PC-3 (cell line): ENCODE measurements at places on chromosomes 13 and 19. TPM values are rescaled to one million over a fixed set of nuclear protein-coding genes. Genes with fewer than 3 reads are reported as not detected.

DNA sequence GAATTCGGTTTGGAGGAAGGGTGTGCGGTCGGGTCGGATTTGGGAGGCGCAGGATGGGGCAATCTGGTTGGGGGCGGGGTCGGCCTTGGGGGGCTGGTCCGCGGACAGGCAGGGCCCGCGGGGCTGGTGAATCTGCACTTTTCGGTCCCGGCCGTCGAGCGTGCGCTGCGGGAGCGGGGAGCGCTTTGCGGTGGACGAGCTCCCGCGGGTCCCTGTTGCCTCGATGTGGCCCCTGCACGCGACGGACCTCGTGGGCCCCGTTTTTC is 11.9 kb downstream of the PEAK3 start:
- DNase-seq: no peak

KANK3 gene
- 0.81 and 0.87 TPM in 2 replicates for total RNA-seq

DNA sequence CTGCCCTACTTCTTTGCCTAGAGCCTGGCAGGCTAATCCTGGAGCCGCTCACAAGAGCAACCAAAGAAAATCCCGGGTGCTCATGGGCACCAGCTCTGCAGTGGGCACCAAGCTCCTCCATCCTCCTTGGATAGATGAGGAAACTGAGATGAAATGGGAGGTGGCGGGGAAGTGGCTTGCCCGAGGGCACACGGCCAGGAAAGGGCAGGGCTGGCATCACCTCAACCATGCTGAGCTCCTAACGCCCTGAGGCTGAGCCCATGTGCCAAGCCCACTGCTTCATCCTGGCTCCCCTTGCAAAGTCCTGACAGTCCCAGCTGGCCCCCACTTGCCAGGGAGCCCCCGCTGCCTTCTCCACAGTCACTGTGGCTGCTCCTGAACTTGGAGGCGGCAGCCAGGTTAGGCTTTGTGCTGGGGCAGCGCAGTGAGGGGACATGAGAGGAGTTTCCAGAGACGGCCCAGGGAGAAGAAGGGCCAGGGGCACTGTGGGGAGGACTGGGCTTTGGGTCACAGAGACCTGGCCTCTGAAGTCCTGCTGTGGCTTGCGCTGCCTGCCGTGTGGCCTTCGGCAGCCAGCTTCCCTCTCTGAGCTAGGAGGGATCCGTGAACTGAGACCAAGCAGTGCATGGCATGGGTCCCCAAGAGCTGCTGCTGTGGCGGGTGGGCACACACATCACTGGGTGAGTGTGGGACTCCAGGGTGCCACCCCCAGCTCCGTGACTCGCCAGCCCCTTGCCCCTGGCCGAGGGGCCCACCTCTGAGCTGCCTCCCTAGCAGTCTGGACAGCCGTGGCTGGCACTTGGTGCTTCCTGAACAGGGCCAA is 17.5 kb downstream of the TMED1 start:
- DNase-seq: no peak

GRCh38 chr19:57803594-57804325 is 11.0 kb downstream of the ZNF552 start:
- peak; percentile 54 for DNase-seq
